ENCODE measurements at places on chromosomes 7 and 10.

GRCh38 chr10:52551046-52551445 is 221.5 kb downstream of the MBL2 start:
- DNase-seq: no peak

DNA sequence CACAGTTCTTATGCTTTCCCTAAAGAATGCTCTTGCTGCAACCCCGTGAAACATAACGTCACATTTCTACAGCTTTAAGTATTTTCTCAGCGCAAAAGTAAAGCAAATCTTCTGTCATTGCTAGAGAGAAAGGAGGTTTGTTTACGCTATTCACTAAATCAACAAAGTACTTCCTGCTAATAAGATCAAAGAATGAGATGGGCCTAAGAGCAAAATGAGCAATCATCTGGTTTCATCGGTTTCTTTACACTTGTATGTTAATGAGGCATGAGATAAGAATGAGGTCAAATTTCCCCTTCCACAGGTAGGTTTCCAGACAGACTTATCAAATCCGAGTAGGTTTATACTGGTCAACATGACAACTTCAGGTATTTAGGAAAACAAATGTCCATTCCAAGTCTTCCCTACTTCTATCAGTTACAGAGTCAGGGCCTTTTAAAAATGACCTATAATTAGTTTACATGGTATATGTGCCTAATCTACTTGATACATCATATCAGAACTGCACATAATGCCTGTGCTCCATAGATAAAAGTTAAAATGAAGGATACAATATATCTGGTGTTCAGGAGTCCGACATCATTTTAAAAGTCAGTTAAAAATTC is 8.4 kb downstream of the USP6NL start:
- no peak for DNase-seq

GRCh38 chr7:105035349-105035748 is 21.3 kb downstream of the KMT2E start:
- no peak for DNase-seq

- DNase-seq: no peak
Measured at GRCh38 chr7:104851268-104851667, 162.7 kb upstream of the KMT2E start.
